HCEC 1CT (cell line): ENCODE measurements at places on chromosomes 3 and 15.

- DNase-seq, result peak; percentile 88
These were observed 22.9 kb downstream of the FYCO1 start for GRCh38 chr3:45972534-45973402.

DNA sequence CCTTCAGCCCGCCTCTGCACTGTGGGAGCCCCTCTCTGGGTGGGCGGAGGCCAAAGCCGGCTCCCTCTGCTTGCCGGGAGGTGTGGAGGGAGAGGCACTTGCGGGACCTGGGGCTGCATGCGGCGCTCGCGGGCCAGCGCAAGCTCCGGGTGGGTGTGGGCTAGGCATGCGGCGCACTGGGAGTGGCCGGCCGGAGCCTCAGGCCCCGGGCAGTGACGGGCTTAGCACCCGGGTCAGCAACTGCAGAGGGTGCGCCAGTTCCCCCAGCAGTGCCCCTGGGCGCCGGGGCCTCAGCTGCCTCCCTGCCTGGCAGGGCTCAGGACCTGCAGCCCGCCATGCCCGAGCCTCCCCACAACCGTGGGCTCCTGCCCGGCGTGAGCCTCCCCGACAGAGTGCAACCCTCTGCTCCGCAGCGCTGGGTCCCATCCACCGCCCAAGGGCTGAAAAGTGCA, 98.9 kb upstream of the POU1F1 start:
- DNase-seq, result no peak

GRCh38 chr3:9820946-9821345, 10.9 kb downstream of the TTLL3 start:
- peak; percentile 31 for DNase-seq

DNA sequence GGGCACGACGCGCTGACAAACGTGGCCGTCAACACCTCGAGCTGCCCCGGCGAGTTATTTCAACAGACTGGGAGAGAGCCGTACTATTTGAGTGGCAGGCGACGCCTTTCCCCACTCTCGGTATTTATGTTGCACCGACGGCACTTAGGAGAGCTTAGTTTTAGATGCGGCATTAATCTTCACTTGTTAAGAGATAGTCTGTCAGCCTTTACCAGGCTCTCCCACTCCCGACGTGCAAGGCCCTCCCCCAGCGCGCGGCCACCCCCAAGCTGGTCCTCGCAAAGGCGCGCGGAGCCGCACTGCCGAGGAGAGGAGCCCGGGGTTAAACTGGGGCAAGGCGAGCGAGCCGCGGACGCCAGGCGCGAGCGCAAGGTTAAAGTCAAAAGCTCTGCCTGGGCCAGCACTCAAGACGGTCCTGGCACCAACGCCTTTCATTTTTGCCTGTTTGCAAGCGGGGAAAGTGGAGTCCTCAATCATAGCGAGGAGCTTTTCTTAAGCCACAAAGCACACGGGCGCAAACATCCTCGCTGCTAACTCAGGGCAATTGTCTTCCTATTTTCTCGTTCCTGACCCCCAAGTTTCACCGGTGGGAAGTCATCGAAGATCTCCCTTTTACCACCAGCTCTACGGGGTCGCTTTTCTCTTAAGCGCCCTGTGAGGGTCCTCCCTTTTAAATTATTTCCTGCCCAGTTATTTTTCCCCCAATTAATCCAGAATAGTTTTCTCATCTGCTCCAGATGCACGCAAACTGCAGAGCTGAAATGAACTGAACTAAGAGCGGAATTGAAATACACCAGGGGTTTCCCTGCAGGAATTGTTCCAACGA, 86.6 kb downstream of the NR2F2 start:
- DNase-seq, result peak; percentile 7

DNA sequence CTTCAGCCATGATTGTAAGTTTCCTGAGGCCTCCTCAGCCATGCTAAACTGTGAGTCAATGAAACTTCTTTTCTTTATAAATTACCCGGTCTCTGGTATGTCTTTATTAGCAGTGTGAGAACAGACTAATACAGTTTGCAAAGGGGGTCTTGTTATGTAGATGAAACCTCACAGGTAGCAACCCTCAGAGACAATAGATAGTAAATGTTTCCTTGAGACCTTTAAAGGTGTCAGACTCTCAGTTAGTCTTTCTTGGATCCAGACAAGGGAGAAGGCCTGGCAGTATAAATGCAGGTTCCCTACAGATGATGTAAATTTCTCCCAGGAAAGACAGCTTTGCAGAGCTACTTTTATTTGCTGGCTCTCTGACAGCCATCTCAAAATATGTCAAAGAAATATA, 510.8 kb downstream of the AGBL1 start:
- DNase-seq, result no peak

GRCh38 chr3:142888481-142889211, at the start of gene PCOLCE2:
TSS of gene PCOLCE2 (minus strand) at chr3:142889083. CDS start at chr3:142888896, 187 bp downstream.
- no peak for DNase-seq

DNA sequence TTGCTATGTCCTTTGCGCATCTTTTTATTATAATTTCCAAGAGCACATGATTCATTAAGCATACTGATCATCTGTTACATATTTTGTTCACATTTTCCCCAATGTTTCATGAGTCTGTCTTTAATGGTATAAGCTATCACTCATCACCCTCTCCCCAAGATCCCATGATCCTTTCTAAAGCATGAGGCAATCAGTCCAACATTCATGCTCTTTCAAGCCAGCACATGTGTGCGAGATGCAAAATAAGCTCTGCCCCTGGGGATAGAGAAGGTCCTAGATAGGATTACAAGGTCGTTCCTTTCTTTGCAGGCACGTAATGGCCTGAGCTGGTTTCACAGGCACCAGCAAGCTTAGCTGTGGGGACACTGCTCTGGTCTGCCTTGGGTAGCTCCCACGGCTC, 32.2 kb upstream of the B3GNT5 start:
- DNase-seq, result no peak

DNA sequence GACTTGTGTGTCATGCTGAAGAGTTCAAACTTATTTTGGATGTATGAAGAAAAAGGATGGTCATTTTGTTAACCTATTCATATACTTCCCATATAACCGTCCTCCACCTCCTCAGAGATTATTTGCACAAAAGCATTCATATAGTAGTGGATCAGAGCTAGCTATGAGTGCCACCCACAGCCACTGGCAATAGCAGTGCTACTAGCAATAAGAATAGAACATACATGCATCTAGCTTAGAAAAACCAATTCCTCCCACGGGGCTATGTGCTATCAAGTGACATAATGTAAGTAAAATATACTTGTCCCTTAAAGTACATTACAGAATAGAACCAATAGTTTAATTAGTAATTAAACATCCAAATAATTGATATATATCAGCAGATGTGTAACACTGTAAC, 10.3 kb upstream of the ZBED2 start:
- no peak for DNase-seq

GRCh38 chr3:171526146-171526545, 65.9 kb upstream of the TNIK start:
- peak; percentile 67 for DNase-seq

- no peak for DNase-seq
These were observed 514.2 kb upstream of the BCHE start for GRCh38 chr3:166351461-166351860.

- DNase-seq, result no peak
These were observed 288.9 kb downstream of the EFHB start for GRCh38 chr3:19645093-19645492.

DNA sequence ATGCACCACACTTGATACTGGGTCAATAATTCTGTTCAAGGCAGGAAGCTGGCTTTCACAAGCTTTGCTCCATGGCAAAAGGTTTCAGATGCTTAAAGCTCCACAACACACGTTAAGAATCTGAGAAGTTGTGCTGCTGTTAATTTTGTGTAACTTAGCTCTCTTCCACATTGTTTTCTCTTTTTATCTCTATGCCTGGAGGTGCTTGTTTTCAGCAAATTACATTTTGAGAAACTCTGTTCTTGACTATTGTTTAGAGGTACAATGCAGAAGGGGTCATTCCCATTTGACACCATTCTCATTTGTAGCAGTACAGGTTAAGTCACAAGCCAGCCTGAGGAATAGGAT, 156.0 kb downstream of the FNDC3B start:
- DNase-seq, result no peak
